ENCODE measurements at places on chromosomes 1 and 21.

GRCh38 chr1:34127006-34128000 lies 37.7 kb downstream of the CSMD2 start:
- DNase-seq = no peak

GRCh38 chr1:242147096-242147976 lies 148.4 kb upstream of the MAP1LC3C start:
- no peak for DNase-seq

DNA sequence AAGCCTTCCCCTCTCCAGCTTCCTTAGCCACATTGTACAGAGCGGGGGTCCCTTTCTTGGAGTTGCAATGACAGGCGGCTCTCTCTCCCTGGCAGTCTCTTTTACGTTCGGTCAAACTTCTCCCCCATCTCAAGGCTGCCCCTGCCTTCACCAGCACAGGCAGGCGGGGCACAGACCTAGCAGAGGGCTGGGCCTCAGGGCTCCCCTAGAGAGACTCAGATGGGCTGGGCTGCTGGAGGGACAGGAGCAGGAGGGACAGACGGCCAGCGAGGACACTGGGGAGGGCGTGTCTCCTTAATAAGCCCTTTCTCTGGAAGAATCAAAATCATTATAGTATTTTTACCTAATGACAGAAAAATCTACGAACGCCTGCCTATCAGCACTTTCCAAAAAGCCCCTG lies 79.6 kb downstream of the CASZ1 start:
- DNase-seq = no peak

GRCh38 chr1:204483791-204484190 lies 10.8 kb downstream of the PIK3C2B start:
- DNase-seq = no peak

DNA sequence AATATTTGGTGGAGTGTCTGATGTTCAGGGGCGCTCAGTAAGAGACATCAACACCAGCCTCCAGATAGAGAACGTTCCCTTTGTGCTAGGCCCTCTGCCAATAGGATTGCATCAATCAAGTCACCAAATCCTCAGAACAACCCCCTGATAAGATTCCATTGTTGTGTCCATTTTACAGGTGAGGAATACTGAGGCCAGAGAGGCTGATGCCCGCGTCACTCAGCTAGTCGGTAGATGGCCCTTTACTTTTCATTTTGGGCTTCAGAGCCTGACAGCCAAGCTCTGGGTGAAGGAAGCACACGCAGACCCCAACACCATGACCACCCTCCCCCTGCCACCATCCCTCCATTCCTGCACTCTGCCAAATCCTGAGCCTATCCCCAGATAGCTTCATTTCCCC lies 406.2 kb downstream of the PTPRU start:
- DNase-seq = no peak

- no peak for DNase-seq
Measured at GRCh38 chr1:93056214-93056613, 22.9 kb upstream of the MTF2 start.

DNA sequence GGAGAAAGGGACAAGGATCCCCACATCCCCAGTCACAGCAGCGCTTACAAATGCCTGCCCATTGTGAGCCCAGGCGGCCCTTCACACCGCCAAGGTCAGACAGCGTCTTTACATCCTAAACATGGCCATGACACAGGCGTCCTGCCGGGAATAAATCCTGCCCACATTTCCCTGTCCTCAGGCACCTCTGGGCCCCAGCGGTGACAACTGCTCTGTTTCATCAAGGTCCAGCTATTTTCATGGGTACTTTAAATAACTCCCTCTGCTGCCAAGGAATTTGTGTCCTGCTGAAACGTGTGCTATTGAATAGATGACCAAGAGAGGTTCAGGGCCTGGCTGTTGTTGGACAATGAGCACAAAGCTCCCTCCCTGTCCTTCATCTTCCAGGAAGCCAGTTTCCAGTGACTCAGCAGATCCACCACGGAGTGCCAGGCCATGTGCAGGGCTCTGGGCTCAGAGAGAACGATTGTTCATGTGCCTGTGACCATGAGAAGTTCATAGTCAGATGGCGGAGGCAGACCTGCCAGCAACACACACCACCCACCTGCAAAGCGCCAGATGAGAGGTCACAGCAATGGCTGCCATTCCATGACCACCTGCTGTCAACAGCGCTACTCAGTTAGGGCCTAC lies 195.8 kb downstream of the MATN1 start:
- DNase-seq = no peak

- peak; percentile 48 for DNase-seq
Measured at GRCh38 chr1:226654046-226654667, 84.9 kb downstream of the ITPKB start.

GRCh38 chr1:115650961-115651360 lies 9.2 kb downstream of the VANGL1 start:
- peak; percentile 45 for DNase-seq

- DNase-seq = no peak
Measured at GRCh38 chr21:26168371-26168770, 2.2 kb downstream of the APP start.
